NCI-H2081 treated with DMSO at 0.1 percent for 48 hours (cell line): ENCODE measurements at places on chromosomes 7 and 10.

DNA sequence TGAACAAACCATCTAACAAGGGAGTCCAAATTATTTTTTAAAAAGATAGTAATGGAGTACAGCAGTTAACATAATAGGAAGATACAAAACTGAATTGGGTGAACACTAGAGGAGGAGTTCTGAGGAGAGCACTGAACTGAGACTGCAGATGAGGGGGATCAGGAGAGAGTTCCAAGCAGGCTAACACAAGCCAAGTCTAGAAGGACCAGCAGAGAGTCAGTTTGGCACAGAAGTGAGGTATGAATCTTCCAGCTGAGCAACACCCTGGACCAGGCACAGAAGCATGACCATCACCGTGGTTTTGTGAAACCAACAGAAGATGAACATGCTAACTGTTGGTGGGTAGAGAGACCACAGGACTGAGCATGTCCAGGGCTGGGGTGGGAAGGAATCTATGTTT, 30.8 kb upstream of the PLCE1 start:
- DNase-seq: no peak

DNA sequence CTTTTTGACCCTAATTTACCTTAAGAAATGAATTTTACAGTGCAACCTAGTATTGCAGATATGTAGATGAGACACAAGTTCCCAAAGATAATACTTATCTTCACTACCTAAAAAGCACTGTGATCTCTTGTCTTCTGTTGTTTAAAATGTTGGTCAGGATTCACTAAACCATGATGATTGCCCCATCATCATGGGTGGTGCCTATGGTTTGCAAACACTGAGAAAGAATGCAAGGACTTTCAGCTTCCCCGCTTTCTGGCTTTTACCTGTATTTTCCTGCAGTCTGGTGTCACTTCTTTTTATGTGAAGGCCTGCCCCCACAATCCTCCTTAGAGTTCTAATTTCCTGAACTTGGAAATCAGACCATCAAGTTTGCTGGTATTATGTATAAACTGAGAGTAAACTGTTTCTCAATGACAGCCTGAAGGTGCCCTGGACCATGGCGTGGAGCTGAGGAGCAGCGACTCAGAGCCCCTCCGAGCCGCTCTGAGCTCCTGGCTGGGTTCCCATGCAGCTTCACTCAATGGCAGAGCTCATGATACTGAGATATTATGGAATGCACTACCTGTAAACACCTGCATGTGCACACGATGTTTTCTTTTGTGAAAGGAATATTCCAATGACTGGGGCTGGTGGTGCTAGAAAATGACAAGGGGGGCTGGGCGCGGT, 118.4 kb upstream of the EFCAB10 start:
- DNase-seq: no peak

DNA sequence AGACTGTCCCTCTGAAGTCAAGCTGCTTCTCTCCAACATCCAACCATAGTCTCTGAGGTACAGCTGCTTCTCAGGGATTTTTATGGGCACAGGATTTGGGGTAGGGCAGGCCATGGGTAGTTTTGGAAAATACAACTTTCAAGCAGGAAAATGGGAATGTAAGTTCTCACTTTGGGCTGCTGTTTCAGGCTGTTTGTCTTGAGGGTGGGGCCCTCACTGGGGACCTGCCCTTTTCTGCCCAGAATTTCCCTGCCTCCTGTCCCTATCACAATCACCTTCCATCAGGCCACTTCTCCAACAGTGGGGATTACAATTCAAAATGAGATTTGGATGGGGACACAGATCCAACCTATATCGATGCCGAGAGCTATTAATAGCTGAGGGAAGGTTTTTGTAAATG, 24.5 kb downstream of the SSMEM1 start:
- no peak for DNase-seq

DNA sequence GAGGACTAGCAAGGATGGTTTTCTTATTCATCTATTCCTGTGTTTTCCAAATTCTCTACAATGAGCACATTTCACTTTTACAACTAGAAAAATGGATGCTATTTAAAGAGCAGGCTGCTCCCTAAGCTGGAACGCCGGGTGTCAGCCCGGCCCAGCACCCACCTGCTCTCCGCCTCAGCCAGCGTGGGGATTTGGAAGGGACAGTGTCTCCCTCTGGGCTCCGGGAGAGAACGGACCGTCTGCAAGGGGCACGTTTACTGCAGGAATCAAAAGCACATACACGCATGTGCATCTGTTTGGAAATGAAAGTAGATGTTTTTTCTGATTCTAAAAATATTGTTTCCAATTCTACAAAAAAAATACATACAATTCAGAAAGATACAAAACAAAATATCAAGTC, 2.3 kb upstream of the JAKMIP3 start:
- DNase-seq: no peak

DNA sequence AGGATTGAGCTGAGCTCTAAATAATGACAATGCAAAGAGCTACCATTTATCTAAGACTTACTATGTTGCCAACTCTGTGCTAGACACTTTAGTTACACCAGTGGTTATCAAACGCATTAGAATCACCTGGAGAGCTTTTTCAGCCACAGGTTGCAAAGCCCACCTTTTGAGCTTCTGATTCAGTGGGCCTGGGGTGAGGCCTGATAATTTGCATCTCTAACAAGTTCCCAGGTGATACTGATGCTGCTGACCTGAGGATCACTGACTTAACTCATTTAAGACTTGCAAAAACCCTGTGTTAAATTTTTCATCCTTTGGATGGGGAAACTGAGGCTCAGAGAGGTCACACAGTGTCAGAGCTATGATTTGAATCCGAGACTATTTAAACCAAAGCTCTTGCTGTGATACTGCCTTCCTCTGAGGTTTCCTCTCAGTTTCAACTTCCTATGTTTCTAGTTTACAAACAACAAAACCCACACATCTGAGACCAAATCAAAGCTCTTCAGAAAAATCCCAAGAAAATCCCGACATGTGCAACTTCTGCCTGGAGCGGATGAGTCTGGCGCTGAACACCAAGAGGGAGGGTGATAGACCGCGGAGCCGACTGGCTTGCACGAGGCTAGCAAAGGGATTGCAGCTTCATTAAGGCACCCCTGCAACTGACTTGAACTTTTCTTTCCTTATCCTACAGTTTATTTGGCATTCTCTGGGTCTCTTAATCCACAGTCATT, 124.9 kb downstream of the CYP26A1 start:
- DNase-seq: no peak

- no peak for DNase-seq
Observed at GRCh38 chr10:30894221-30894620, 137.4 kb downstream of the ZNF438 start.

DNA sequence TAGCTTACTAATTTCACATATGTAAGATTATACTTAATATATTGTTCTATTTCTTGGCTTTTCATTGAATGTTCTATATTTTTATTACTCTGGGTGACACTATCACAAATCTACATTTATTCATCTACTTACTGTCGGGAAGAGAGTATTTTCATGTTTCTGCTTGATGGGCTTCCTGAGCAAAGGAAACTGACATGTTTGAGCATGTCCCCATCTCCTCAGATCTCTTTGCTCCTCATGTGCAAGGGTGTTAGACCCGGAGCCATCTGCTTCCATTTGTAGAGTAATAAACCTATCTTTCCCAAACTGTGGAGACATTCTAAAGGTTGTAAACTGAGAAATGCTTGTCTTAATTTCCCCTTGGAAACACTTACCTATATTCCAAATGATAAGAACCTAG, 103.5 kb downstream of the LSMEM1 start:
- DNase-seq: no peak

DNA sequence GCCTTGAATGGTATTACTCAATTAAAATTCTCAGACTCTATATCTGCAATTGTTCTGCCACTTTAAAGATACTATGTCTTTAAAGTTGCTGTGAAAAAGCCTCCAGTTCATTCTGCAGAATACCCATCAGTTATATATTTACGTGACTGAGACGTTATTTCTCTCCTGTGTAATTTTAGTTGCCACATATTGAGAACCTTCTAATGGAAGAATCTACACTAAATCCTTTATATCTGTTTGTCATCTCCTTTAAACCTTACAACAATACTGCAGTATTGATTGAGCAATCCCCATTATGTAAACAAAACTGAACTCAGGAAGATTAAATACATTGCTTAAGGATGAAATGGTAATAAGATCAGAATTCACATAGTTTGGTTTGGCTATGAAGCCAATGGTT, 30.0 kb downstream of the GPR141 start:
- DNase-seq: no peak
